ENCODE measurements at places on chromosomes 7 and 10.

GRCh38 chr7:144784943-144785342 lies 50.9 kb downstream of the TPK1 start:
- DNase-seq = no peak

- no peak for DNase-seq
These were observed 184.2 kb downstream of the STK31 start for GRCh38 chr7:23893942-23894891.

DNA sequence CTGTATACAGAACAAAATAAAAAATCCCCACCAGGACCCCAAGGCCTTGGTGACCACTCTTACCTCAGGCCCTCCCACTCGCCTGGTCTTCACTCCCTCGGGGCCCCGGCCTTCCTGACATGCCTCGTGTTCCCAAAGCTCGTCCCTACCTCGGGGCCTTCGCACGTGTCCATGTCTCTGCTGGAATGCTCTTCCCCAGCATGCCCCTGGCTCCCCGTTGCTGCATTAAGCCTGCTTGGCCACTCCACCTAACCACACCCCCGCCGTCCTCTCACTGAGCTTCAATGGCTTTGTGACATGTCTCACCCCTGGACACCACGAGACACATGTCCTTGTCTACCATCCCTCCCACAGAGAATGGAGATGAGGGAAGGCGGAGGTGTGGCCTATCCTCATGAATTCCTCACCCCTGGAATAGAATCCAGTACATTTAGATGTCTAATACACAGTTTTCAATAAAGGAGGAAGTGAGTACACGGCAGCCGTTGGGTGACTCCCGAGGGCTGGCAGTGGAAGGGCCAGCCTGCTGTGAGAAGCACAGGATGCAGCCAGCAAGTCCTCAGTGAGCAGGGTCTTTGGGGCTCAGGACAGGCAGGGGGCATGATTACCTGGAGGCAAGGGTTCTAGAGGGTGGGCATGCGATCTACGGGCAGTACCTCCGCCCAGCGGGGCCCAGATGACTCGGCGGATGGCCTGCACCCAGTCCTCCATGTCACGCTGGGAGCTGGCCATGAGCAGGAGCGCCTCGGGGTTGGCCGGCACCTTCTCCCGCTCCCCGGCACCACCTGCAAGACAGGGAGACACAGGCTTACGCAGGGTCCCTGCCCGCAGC lies 125.7 kb downstream of the ARHGAP22 start:
- DNase-seq = no peak

- DNase-seq = no peak
These were observed 177.6 kb downstream of the GRID1 start for GRCh38 chr10:86188796-86189558.

- no peak for DNase-seq
These were observed 255.5 kb downstream of the MAD1L1 start for GRCh38 chr7:1977059-1977875.

GRCh38 chr7:12783421-12784095 lies 96.1 kb downstream of the ARL4A start:
- DNase-seq = no peak

DNA sequence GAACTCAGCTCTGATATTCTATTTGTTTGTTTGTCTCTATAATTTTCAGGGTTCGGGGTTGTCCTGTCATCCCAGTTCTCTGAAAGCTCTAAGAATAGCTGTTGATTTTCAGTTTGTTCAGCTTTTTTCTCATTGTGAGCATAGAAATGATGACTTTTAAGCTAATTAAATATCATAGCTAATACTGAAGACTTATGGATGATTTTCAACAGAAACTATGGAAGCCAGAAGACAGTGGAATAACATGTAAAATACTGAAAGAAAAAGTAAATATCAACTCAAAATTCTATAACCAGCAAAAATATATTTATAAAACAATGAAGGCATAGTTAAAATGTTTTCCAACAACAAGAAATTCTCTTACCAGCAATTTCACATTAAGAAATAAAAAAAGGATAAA lies 96.4 kb upstream of the ETV1 start:
- DNase-seq = no peak

DNA sequence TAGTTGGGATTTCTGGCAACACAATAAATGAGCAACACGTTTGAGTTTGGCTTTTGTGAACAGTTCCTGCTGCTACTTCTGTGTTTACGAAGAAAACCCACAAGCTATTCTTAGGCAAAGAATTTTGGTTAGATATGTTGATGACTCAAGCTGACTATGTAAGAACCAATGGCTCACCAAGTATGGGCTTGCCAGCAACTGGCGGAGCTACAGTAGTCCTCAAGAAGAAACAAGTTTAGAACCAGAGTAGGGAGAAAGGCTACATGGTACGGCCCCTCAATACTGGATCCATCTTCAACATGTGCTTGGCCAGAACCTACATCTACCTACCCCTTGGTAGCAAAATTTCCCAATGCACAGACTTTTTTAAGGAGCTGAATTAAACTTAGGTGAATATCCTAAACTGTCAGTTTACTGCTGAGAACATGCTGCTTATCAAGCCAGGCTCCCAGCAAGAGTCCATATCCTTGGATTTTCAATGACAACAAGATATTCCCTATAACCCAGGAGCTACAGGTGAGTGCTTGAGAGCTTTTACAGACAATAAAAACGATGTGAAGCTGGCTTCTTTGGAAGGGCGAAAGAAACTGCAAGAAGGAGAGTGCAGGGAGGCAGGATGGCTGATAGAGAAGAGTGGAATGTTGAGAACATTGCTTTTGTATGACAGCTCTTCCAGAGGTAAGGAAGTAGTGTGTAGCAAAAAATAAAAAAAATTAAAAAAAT lies 74.3 kb upstream of the ASAH2 start:
- DNase-seq = peak; percentile 36

- no peak for DNase-seq
These were observed 315.9 kb upstream of the ETV1 start for GRCh38 chr7:14305233-14305866.

Data from ovary (tissue), 10 donors.